Lung (tissue), 17 donors: ENCODE measurements at places on chromosomes 13 and 19. TPM values are rescaled to one million over a fixed set of nuclear protein-coding genes. Genes with fewer than 3 reads are reported as not detected.

The LCP1 gene
- total RNA-seq: 89.8 TPM

GRCh38 chr19:9065457-9066014 is 21.3 kb upstream of the OR1M1 start:
- H3K27me3 ChIP-seq: no peaks in the 10 kb centered on the region
- no peaks in the 10 kb centered on the region for H3K4me1 ChIP-seq
- H3K4me3 ChIP-seq: no peak overlapping the region
- no peaks in the 10 kb centered on the region for H3K36me3 ChIP-seq
- no peak overlapping the region for H3K27ac ChIP-seq
- DNase-seq: no peak

The ZNF585A gene
- total RNA-seq: 17.2 TPM

GRCh38 chr19:46704379-46705076 is 12.4 kb downstream of the PRKD2 start:
- H3K36me3 ChIP-seq: no peaks in the 10 kb centered on the region
- H3K27ac ChIP-seq: no peak overlapping the region
- no peaks in the 10 kb centered on the region for H3K4me1 ChIP-seq

GRCh38 chr13:35343417-35343816 is 133.1 kb downstream of the MAB21L1 start:
- no peak for DNase-seq
- no peak overlapping the region for H3K27ac ChIP-seq
- no peaks in the 10 kb centered on the region for H3K4me1 ChIP-seq
- no peak overlapping the region for H3K4me3 ChIP-seq
- H3K27me3 ChIP-seq: no peaks in the 10 kb centered on the region

The AKAP8 gene
- total RNA-seq: 23.1 TPM
